GM12891 (cell line): ENCODE measurements at places on chromosomes 4 and X.

GRCh38 chr4:84751707-84752106, 168.8 kb downstream of the CDS1 start:
- DNase-seq, result no peak

GRCh38 chr4:183783991-183784553, 121.0 kb upstream of the STOX2 start:
- DNase-seq, result no peak

DNA sequence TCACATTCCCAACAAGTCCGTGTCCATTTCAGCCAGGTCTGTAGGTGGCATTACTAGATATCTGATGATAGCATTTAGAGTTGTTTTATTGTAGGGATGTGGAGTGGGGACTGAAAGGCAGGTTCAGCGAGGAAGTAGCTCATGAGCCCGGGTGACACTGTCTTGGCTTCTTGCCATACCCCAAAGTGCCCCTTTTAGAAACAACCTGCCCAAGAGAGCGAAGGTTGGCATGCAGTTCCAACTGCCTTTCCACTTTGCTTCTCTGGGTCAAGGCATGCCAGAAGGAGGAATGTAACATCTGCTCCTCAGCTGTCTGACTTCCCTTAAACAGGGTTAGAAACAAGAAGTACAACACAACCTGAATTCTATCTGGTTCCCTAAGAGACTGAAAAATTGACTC, 9.0 kb downstream of the GRIA3 start:
- DNase-seq, result no peak

DNA sequence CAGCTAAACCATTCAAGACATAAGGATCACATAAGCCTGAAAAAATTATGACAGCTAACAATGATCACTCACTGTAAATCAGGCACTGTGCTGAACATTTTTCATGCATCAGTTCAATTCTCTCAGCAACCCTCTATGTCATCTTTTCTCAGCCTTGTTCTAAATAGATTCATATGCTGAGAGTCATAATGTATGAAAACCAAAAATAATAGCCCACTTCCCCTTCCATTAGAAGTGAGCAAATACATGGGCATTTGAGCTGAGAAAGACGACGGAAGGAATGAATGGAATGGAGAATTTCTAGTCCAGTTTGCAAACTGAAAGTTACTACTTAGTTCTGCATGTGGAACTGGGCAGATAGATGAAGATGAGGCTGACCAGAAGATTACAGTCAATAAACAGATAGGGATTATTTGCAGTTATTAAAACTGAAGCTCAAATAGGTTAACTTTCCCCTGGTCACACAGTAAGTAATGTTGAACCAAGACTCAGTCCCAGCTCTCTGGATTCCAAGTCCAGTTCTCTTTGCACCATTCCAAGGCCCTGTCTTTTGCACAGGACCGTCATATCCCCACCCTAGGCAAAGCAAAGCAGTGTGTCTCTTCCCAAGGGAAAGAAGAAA, 1.6 kb upstream of the SH3RF1 start:
- no peak for DNase-seq

DNA sequence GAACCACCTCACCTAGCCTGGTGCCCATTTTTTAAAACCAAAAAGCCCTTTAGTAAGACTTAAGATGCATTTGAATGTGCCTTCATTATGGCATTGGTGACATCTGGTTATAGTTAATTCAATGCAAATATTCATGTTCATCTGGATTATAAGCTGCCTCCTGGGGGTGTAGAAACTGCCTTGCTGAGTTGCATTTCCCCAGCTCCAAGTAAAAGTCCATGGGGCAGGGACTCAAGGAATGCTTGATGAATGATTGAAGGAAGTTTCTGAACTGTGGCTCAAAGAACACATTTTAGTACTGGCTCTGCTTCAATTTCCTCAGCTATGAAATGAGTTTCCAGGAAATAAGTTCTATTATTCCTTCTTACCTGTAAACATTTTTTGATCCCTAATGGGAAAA, 18.5 kb upstream of the RBM47 start:
- DNase-seq, result no peak

GRCh38 chrX:105759598-105759997, 62.7 kb upstream of the NRK start:
- no peak for DNase-seq

GRCh38 chr4:170413951-170414350, 324.2 kb upstream of the AADAT start:
- DNase-seq, result no peak

DNA sequence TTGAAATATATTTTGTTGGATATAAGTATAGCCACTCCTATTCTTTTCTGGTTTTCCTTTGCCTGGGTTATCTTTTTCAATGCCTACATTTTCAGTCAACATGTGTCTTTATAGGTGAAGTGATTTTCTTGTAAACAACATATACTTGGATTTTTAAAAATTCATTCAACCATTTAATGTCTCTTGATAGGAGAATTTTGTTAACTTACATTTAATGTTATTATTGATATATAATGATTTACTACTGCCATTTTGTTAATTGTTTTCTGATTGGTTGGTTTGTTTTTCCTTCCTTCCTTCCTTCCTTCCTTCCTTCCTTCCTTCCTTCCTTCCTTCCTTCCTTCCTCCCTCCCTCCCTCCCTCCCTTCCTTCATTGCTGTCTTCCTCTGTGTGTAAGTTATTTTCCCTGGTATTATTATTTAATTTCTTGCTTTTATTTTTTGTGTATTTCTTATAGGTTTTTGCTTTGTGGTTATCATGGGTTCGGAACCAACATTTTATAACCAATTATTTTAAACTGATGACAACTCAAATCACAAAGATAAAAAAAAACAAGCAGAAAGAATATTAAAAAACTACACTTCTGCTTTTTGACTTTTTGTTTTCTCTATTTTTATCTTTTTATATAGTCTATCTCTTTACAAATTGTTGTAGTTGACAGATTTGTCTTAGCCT, 330.1 kb upstream of the GRID2 start:
- no peak for DNase-seq

- DNase-seq, result no peak
Observed at GRCh38 chr4:125434136-125434535, 119.4 kb downstream of the FAT4 start.

- peak; percentile 8 for DNase-seq
Observed at GRCh38 chr4:16026160-16026761, 57.6 kb downstream of the PROM1 start.

GRCh38 chrX:148804579-148805355, 304.4 kb downstream of the AFF2 start:
- DNase-seq, result no peak

DNA sequence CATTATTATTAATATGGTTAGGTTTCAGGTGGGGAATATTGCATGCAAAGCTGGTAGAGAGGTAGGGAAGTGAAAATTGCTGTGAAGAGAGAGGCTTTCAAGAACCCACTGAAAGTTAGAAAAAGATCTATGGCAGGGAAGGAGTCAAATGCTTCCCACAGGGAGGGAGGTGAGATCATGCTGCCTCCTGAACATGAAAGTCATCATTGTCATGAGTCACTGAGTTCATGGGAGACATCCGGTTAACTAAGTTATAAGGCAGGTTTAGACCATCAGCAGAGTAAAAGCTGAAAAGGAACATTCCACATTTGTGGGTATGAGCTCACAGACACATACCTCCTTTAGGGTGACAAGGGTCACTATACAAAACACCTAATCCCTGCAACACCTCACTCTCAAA, 16.2 kb downstream of the GATB start:
- no peak for DNase-seq

DNA sequence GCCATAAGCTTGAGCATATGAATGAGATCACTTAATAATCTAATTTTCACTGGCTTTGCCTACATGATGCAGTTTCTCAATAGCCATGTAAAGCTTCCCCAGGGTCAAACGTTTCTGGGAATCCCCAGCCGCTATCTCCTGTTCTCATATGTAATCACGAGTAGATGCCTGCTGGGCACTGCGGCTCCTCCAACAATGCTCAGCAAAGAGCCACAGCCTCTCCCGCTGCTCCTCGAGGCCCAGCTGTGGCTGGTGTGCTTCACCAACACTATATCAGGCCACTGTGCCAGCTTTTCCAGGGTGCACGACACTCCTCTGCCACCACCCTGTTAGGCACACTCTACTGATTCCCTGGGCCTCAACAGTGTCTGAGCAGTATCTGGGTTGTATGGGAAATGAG, 78.3 kb upstream of the RASGEF1B start:
- no peak for DNase-seq

DNA sequence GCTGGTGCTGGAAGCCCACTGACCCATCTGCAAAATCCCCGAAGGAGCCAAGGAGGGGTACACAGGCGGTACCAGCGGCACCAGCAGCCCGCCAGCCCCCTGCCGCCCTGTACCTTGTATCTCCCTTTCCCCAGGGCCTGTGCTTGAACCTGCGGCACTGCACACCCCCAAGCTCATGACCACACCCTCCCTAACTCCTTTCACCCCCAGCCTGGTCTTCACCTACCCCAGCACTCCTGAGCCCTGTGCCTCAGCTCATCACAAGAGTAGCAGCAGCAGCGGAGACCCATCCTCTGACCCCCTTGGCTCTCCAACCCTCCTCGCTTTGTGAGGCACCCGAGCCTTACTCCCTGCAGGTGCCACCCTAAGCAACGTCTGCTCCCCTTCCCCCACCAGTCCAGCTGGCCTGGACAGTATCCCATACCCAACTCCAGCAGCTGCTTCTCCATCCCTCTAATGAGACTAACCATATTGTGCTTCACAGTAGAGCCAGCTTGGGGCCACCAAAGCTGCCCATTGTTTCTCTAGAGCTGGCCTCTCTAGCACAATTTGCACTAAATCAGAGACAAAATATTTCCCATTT, 94.9 kb downstream of the LARP1B start:
- DNase-seq, result no peak

DNA sequence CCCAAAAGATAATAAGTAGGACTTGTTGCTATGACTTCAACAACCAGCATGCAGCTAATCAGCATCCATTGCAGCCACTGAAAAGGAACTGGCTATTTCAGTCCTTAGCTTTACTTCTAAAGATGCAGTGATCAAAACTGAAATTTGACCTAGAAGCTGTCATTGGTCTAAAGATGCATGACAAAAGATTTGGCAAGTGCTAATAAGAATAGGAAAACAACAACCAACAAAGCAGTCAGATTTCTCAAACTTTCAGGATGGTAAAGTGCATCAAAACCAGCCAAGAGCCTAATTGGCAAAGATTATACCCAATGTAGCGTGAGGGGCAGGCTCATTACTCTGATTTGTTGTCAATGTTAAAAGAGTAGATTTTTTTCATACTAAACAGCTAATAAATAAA, 77.1 kb upstream of the WDR17 start:
- DNase-seq, result no peak

- no peak for DNase-seq
Observed at GRCh38 chrX:45935408-45935807, 609.8 kb downstream of the ZNF674 start.

DNA sequence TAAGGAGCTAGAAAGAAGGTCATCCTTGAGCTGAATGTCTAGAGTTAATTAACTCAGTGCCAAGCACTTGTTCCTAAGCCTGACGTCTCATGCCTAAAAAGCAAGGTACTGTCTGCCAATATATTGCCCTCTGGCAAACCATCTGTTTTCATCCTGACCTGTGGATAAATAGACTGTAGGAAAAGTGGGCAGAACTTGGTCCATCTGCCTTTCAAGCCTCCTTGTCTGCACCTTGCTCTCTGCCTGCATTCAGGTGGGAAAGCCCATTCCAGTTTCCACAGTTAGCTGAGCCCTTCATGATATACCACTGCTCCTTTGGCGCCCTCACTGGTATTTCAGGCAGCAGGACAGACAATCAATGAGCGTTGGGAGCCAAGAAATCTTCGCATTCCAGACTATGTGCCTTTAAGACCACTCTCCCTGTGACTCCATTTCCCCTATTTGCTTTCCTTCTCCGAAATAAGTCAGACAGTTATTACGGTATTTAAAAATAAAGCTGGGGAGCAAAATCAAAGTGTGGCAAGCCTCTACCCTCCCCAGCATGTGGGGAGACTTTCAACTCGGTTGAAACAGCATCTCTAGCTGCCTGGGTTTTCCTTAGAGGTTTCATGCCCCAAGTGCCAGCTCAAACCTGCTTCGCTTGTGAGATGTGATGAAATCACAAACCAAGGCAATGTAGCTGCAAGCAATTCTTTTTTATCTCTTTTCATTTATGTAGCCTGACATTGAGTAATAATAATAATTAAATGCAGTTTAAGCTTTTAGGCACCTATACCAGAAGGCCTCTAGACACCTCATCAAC, 2.5 kb upstream of the CCDC149 start:
- no peak for DNase-seq

GRCh38 chr4:118749347-118749988, 64.3 kb downstream of the METTL14 start:
- no peak for DNase-seq

- DNase-seq, result no peak
Observed at GRCh38 chrX:118548841-118549240, 53.2 kb downstream of the DOCK11 start.

- no peak for DNase-seq
Observed at GRCh38 chrX:105882581-105883275, 60.4 kb downstream of the NRK start.

GRCh38 chr4:138964716-138965426, 50.7 kb upstream of the NOCT start:
- DNase-seq, result no peak

DNA sequence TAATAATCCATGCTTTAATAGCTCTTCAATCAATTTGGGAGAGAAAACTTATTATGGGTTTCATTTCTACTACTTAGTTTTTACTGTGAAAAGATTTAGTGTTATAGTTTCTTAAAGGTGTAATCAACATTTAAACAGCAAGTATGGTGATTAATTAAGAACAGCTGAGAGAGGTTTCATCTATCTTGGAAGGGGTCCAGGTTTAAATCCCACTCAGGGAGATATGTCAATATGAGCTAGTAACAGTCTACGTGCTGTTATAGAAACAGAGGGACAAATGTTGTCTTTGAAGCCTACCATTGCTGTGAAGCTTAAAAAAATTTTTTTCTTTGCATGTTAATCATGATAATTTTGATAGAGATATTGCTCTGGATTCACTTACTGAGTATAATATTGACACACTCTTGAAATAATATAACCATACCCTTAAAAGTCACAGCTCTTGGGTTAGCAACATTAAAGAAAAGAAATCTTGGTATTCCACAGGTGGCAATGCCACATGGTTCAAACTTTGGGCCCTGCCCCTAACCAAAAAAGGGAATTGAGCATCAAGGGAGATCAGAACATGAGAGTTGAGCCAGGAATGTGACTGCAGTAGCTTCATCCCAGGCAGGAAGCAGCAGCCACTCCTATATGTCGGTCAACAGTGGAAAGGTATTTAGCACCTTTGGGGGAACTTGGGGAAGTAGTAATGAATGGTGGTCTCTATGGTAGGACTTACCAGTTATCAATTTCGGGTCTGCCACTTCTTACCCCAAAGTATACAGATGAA, 107.8 kb downstream of the ANK2 start:
- no peak for DNase-seq

GRCh38 chr4:182405087-182405486, 161.9 kb downstream of the TENM3 start:
- no peak for DNase-seq

GRCh38 chrX:103477496-103477895, 41.8 kb downstream of the RAB40A start:
- no peak for DNase-seq
